HFFc6 (cell line): ENCODE measurements at places on chromosomes 3 and 15.

- H3K36me3 ChIP-seq = peaks cover 5% of the 10 kb centered on the region; the same call in 1 of the 2 replicates
- no peak overlapping the region for H3K4me3 ChIP-seq
- DNase-seq = no peak
Observed at GRCh38 chr3:28542351-28542750, 193.7 kb upstream of the AZI2 start.

- H3K4me1 ChIP-seq = peaks cover 35% of the 10 kb centered on the region
- no peak for DNase-seq
- H3K36me3 ChIP-seq = peaks cover 15% of the 10 kb centered on the region
- peak overlapping the region; percentile 30; the same call in 1 of the 2 replicates for H3K27ac ChIP-seq
- no peak overlapping the region for H3K4me3 ChIP-seq
Observed at GRCh38 chr15:48360841-48361240, 29.6 kb downstream of the DUT start.

- H3K27me3 ChIP-seq = peaks cover 22% of the 10 kb centered on the region
- no peak for DNase-seq
- H3K4me1 ChIP-seq = no peaks in the 10 kb centered on the region
Observed at GRCh38 chr3:68904578-68904977, 27.8 kb downstream of the TAFA4 start.

- H3K4me3 ChIP-seq = no peak overlapping the region
- H3K27ac ChIP-seq = no peak overlapping the region
- no peak for DNase-seq
- H3K36me3 ChIP-seq = no peaks in the 10 kb centered on the region
Observed at GRCh38 chr3:64349551-64349950, 124.3 kb upstream of the PRICKLE2 start.

GRCh38 chr3:8254489-8254888 is 247.1 kb upstream of the LMCD1 start:
- no peaks in the 10 kb centered on the region for H3K36me3 ChIP-seq
- no peaks in the 10 kb centered on the region for H3K4me1 ChIP-seq
- no peak overlapping the region for H3K4me3 ChIP-seq
- no peak overlapping the region for H3K27ac ChIP-seq
- DNase-seq = no peak
- peaks cover 1% of the 10 kb centered on the region; the same call in 1 of the 2 replicates for H3K27me3 ChIP-seq

DNA sequence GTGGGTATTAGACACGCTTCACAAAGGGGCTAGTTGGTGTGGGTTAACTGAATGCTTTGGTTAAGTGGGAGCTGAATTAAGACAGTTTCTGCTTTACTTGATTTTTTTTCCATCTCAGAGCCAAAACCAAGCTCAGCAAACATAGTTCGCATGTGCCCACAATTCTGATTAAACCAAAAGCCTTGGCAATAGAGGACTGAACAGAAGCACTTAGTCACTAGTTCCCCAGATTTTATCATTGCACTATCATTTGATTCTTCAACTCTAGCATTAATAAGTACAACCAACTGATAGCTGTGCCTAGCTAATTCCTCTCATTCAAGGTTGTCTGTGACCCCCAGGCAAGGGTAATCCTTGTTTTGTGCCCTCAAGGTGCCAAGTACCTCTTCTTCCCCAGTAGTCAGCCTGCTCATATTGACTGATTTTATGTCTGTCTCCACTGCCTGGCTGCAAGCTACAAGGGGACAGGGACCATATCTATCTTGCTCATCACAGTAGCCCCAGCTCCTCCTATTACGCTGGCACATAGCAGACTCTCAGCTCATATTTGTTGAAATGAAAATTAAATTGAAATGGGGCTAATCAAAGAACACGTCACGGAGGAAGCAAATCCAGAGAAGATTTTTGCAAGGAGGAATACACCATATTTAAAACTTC is 9.9 kb upstream of the ARHGEF3 start:
- no peak overlapping the region for H3K27ac ChIP-seq
- no peaks in the 10 kb centered on the region for H3K36me3 ChIP-seq
- H3K27me3 ChIP-seq = no peaks in the 10 kb centered on the region; the same call in 1 of the 2 replicates
- no peak overlapping the region for H3K4me3 ChIP-seq
- DNase-seq = no peak

DNA sequence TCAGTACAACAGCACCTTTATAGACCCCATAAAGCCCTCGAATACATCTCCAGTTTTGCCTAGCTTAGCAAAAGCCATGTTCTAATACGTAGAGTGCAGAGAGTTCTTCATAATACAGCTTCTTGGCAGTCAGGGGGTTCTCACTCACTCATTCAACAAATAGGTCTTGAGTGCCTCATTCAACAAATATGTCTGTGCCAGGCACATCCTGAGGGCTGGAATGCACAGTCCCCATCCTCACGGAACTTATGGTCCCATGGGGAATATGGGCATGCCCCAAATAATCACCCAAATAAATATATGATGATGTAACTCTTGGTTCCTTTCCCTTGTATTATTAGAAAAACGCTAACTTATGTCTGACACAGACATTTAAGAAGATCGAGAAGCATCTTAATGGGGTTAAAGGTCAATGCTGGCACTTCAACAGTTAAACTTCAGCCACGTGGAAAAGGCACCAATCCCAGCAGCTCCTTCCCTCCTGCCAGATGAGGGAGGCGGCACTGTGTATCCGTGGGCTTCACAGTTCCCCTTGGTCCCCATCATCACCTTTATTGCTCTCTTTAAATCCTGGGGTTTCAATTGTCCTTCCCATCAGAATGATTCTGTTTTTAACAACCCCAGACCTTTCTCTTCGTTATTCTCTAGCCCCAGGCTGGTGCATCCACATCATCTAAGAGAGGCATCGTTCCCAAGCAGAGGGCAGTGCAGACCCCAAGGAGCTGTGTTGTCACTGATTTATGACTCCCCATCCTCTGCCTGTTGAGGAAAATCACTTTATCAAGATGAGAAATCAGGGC is 18.9 kb upstream of the SEMA5B start:
- no peak overlapping the region for H3K27ac ChIP-seq
- H3K4me1 ChIP-seq = peaks cover 6% of the 10 kb centered on the region; the same call in 1 of the 2 replicates
- H3K36me3 ChIP-seq = no peaks in the 10 kb centered on the region
- no peak for DNase-seq
- peaks cover 41% of the 10 kb centered on the region for H3K27me3 ChIP-seq

- no peak overlapping the region for H3K4me3 ChIP-seq
- no peaks in the 10 kb centered on the region for H3K27me3 ChIP-seq
- H3K4me1 ChIP-seq = peaks cover 87% of the 10 kb centered on the region
- DNase-seq = no peak
- peak overlapping the region; percentile 22 for H3K27ac ChIP-seq
- no peaks in the 10 kb centered on the region for H3K36me3 ChIP-seq
Observed at GRCh38 chr15:40096094-40096891, 12.4 kb downstream of the BMF start.

DNA sequence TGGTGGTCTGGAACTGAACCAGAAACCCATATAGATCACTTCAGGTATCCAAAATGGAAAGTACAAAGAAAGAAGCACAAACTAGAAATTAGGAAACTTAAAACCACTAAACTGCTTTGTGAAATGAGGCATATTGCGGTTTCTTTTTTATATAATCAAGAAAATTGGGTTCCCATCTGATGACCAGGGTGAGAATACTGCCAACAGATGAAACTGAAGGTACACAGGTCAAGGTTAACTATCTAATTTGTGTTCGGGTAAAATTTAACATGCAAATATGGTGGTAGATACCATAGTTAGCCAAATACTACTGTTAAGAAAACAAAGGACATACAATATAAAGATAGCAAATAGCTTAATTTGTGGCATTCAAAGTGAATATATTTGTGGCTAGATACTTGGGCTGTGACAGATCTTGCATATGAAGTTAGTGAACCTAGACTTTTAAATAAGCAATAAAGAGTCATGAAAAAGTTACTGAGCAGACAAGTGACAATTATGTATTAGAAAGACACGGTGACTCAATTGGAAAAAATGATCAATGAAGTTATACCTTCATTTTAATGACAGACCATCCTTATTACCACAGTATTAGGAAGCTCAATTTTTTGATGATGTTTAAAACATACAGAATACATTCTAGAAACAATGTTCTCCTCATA is 127.4 kb downstream of the NR2E3 start:
- no peak for DNase-seq
- H3K4me3 ChIP-seq = no peak overlapping the region
- H3K27me3 ChIP-seq = no peaks in the 10 kb centered on the region
- no peaks in the 10 kb centered on the region for H3K4me1 ChIP-seq
- H3K36me3 ChIP-seq = peaks cover 26% of the 10 kb centered on the region

- H3K4me3 ChIP-seq = no peak overlapping the region
- peaks cover 11% of the 10 kb centered on the region for H3K4me1 ChIP-seq
- H3K36me3 ChIP-seq = no peaks in the 10 kb centered on the region
- H3K27ac ChIP-seq = no peak overlapping the region
- no peak for DNase-seq
Observed at GRCh38 chr3:128341659-128342395, 124.9 kb downstream of the DNAJB8 start.

- no peak overlapping the region for H3K4me3 ChIP-seq
- no peak for DNase-seq
- H3K27me3 ChIP-seq = no peaks in the 10 kb centered on the region; the same call in 1 of the 2 replicates
Observed at GRCh38 chr15:27650244-27650643, 448.9 kb downstream of the OCA2 start.

GRCh38 chr3:112474796-112475195 is 24.5 kb downstream of the BTLA start:
- H3K27me3 ChIP-seq = peaks cover 3% of the 10 kb centered on the region; the same call in 1 of the 2 replicates
- peaks cover 8% of the 10 kb centered on the region for H3K4me1 ChIP-seq
- H3K4me3 ChIP-seq = no peak overlapping the region
- no peak overlapping the region for H3K27ac ChIP-seq
- no peak for DNase-seq

DNA sequence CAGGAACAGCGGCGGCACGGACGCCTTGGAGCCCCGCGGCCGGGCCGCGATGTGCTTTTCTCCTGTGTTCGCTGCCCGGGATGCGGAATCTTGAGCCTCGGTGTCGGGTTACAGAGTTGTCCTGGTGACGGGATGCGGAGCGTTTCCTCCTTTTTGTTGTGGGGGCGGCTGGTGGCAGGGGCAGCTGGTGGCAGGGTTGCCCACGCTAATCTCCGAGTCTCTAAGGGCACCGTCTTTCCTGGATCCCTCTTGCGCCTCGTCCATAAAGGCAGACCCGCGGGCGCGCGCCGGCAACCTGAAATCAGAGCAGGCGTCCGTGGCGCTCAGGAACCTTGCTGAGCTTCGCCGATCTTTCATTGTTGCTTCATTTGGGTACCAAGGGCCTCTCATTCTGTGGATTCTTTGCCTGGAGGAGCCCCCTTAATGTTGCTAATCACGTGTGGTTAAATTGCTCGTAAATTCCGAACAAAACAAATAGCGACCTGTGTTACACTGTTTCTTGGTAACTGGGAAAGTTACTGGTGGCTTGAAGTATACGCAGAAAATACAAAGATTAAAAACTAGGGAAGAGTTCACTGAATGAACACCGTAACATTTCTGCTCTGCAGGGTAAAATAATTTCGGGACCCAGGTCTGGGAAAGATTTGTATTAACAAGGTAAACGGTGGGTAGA is 844 bp upstream of the PFN2 start:
- H3K27ac ChIP-seq = peak overlapping the region; percentile 99
- peaks cover 52% of the 10 kb centered on the region for H3K4me1 ChIP-seq
- peaks cover 6% of the 10 kb centered on the region for H3K27me3 ChIP-seq
- DNase-seq = peak; percentile 61

GRCh38 chr3:50317300-50317699 is 5.2 kb downstream of the HYAL2 start:
- no peak overlapping the region for H3K27ac ChIP-seq
- peaks cover 2% of the 10 kb centered on the region for H3K27me3 ChIP-seq
- no peak for DNase-seq
- H3K4me1 ChIP-seq = peaks cover 28% of the 10 kb centered on the region
- H3K36me3 ChIP-seq = peaks cover 12% of the 10 kb centered on the region

- H3K27ac ChIP-seq = no peak overlapping the region
- DNase-seq = no peak
- peaks cover 4% of the 10 kb centered on the region; the same call in 1 of the 2 replicates for H3K27me3 ChIP-seq
- H3K4me3 ChIP-seq = no peak overlapping the region
Observed at GRCh38 chr3:112253301-112253971, 40.6 kb downstream of the SLC9C1 start.

GRCh38 chr15:48855501-48856440 is 22.2 kb upstream of the EID1 start:
- DNase-seq = peak; percentile 61
- H3K27me3 ChIP-seq = no peaks in the 10 kb centered on the region
- H3K4me3 ChIP-seq = peak overlapping the region; percentile 70
- peak overlapping the region; percentile 55 for H3K27ac ChIP-seq

- no peak overlapping the region for H3K27ac ChIP-seq
- no peaks in the 10 kb centered on the region; the same call in 1 of the 2 replicates for H3K36me3 ChIP-seq
- peaks cover 16% of the 10 kb centered on the region for H3K27me3 ChIP-seq
- H3K4me3 ChIP-seq = no peak overlapping the region
- no peaks in the 10 kb centered on the region for H3K4me1 ChIP-seq
- DNase-seq = no peak
Observed at GRCh38 chr3:195613468-195614069, 29.8 kb upstream of the APOD start.

GRCh38 chr3:171335559-171335958 is 124.6 kb downstream of the TNIK start:
- peaks cover 3% of the 10 kb centered on the region for H3K27me3 ChIP-seq
- H3K27ac ChIP-seq = no peak overlapping the region
- H3K4me3 ChIP-seq = no peak overlapping the region
- H3K36me3 ChIP-seq = no peaks in the 10 kb centered on the region
- H3K4me1 ChIP-seq = no peaks in the 10 kb centered on the region
- DNase-seq = no peak

GRCh38 chr3:150227839-150228238 is 180.3 kb upstream of the TSC22D2 start:
- H3K27me3 ChIP-seq = peaks cover 5% of the 10 kb centered on the region; the same call in 1 of the 2 replicates
- H3K4me1 ChIP-seq = peaks cover 62% of the 10 kb centered on the region
- no peak overlapping the region for H3K27ac ChIP-seq
- DNase-seq = peak; percentile 55

DNA sequence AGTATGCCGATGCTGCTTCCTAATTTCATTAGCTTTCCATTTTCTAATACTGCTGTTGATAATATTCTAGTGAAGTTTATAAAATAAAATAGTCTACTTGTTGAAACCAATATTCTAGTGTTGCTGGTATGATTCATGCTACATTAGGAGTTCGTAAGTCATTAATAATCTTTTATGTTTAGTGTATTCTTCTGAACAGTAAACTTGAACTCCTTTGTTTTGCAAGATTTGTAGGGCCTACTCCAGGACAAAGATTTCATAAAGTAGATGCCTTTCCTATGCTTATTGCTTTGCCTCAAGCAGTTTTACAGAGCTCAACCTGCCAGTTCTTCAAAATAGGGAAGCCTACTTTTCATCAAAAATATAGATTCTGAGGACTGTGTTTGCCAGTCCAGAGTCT is 111.5 kb downstream of the RSRC1 start:
- DNase-seq = no peak
- H3K27me3 ChIP-seq = no peaks in the 10 kb centered on the region
- H3K4me1 ChIP-seq = no peaks in the 10 kb centered on the region
- no peaks in the 10 kb centered on the region for H3K36me3 ChIP-seq
- no peak overlapping the region for H3K27ac ChIP-seq
